Cardiac fibroblast (primary cell): ENCODE measurements at places on chromosomes 4 and X.

DNA sequence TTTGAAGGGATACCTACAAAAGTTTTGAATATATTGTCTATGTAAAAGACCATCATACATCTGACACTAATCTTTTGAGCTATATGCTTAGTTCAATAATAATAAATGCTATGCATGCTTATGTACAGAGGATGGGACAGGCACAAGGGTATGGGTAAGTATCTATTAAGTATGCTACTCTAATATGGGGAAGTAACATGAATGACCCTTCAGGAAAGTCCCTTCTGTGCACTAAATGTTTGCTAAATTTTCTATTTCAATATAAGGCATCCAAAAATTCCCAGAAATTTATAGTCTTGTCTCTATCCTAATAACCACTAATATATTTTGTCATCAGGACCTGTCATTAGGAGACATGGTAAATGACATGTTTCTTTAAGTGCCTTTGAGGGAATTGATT lies 19.0 kb downstream of the ATP8A1 start:
- no peak for DNase-seq

DNA sequence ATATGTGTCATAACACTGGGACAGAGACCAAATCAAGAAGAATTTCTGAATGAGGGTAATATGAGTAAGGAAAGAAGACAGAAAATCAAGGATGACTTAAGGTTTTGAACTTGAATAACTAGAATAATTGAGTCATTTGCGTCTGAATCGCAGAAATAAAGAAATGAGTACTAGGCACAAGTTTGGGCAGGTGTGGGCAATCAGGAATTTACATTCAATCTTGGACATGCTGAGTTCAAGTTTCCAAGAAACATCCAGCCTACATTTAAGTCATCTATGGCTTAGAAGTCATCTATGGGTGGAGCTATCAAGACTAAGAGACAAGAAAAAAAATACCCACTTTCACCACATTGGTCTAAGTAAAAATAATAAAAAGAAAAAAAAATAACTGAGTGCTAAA lies 30.4 kb upstream of the WDR44 start:
- DNase-seq, result no peak

- no peak for DNase-seq
Observed at GRCh38 chrX:134313418-134313817, 76.4 kb downstream of the CCDC160 start.

- no peak for DNase-seq
Observed at GRCh38 chrX:38363046-38363445, 10.6 kb downstream of the OTC start.

DNA sequence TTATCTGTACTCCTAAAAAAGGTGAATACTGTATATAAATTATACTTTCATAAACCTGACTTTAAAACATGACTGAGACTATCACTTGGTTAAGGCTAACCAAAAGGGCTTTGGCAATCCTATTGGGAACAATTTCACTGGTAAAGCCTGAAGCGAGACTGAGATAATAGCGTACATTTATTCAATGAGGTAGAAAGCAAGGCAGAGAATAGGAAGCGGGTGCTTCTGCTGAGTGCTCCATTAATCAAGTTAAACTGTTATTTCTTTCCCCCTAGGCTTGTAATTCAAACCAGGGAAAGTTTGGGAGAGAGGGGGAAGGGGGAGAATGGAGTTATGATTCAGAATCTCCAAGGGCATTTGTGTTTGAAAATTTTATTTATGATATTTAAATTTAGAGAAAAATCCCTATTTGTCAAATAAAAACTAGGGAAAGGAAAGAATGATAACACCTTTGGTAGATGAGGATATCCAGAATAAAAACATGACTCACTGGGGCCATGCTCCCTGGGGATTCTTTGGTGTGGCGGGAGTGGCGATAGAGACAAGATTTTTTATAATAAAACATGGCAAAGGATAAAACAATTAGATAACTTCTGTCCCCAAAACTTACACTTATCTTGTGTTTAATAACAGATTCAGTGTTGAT lies 34.6 kb upstream of the SORBS2 start:
- peak; percentile 55 for DNase-seq

- DNase-seq, result no peak
Observed at GRCh38 chrX:23705235-23705634, 37.8 kb downstream of the ACOT9 start.

DNA sequence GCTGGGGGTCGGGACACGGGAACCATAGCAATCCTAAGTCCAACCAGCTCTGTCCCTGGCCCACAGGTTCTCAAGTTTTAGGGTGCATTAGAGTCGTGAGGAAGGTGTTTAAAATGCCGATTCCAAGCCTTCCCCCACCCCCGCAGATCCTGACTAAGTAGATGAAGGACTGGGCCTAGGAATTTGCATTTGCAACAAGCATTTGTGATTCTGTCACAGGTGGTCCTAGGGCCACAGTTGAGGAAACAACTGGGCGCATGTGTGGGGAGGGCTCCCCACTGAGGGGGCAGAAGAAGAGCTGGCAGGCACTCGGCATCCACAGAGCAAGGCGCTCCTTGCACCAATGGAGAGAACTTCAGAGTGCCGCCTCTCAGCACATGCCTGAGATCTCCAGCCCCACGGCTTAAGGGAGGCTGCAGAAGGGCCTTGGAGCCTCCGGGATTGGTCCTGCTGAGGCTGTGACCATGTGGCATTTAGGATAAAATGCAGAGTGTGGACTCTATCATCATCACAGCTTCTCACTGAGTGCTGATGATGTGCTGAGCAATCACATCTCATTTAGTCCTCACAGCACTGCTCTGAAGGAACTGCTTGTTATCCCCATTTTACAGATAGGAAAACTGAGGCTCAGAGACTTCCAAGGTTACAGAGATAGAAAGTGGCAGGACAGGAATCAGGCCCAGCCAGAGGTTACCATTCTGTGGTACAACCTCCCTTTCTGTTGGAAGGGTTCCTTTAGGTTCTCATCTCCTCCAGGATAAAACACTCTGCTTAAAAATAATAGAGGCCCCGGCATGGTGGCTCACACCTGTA lies 16.7 kb downstream of the SEL1L3 start:
- DNase-seq, result no peak

DNA sequence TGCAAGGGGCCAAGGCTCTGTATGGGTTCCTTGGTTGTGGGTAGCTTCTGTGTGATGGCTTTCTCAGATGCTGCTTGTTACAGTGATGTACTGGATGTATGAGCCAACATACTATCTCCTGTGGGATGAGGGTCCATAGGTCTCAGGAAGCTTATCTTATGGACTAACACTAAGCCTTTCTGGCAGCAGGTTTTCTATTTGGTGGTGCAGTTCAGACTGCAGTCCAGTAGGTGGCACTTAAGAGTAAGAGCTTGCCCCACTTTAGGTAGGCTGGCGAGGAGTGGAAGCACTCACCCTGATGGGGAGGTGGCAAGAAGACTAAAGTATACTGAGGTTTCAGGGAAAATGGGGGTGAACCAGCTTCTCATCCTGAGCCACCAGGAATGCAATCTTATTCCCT lies 306.7 kb upstream of the MAOA start:
- DNase-seq, result peak; percentile 35

DNA sequence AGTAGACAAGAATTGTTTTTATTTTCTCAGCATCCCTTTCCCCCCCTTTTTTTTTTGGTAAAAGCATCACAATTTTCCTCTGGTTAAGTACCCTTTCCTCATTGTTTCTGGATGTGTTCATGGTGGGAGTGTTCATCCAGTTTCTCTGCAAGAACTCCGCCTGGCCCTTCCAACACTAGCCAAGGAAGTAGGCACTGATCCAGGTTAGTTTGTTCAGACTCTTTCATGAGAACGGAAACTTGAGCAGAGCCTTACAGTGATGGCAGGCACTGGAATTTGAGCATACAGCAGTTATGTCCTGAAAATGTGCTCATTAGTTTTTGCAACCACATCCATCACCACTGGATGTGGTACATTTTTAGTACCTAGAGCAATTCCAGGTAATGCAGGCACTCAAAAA lies 336.1 kb upstream of the BOD1L1 start:
- DNase-seq, result peak; percentile 62

GRCh38 chr4:87274803-87275202 lies 47.9 kb downstream of the HSD17B13 start:
- no peak for DNase-seq

DNA sequence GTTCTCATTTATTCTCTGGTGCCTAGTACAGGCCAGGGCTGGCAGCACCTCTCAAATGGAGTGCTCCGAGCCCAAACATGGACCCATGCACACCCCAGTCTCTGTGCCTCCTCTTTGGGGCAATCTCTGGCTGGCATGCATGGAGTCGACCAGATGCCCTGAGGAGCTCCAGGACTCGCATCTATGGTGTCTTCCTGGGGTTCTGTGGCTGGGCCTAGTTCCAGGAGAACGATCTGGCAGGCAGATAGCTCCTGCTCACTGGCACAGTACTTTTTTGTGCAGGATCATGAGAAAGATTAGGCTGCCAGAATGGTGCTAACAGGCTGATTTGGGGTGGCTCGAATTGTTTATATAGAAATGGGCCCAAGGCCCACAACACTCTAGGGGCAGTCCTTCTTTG lies 72.0 kb upstream of the PJA1 start:
- DNase-seq, result no peak

GRCh38 chr4:127416115-127416514 lies 216.6 kb upstream of the INTU start:
- no peak for DNase-seq

GRCh38 chr4:23873717-23874535 lies 15.9 kb downstream of the PPARGC1A start:
- DNase-seq, result no peak

- no peak for DNase-seq
Observed at GRCh38 chrX:68723491-68724155, 76.2 kb downstream of the STARD8 start.

GRCh38 chr4:71974681-71975080 lies 57.1 kb upstream of the NPFFR2 start:
- DNase-seq, result peak; percentile 31

DNA sequence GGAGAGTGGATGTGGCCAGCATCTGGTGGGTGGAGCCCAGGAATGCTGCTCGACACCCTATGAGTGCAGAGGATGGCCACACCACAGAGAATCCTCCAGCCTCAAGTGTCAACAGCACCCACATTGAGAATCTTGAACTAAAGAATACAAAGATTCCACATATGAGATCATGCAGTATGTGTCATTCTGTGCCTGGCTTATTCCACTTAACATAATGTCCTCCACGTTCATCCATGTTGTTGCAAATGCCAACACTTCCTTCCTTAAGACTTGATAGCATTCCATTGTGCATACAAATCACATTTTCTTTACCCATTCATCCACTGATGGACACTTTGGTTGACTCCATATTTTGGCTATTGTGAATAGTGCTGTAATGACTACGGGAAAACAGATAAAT lies 145.8 kb downstream of the PRKX start:
- DNase-seq, result no peak

- peak; percentile 5 for DNase-seq
Observed at GRCh38 chr4:127959794-127960193, 5.2 kb downstream of the MFSD8 start.

DNA sequence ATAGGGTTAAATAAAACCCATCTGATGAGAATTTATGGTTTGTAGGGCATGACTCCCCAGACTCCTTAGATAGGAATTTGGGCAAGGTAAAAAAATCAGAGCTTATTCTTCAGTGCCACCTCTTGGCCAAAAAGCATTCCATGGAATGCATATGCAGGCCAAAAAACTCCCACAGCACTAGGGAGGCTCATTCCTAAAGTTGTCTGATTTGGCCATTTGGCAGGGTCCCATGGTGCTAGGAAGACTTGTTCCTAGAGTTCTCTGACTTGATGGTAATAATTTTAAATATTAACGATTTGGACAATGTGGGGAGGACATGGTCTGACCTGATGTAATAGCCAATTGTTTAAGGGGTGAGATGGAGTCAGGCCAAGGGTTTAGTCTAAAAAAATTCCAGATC lies 93.0 kb downstream of the SPIN4 start:
- DNase-seq, result no peak

- DNase-seq, result no peak
Observed at GRCh38 chr4:157897855-157898370, 274.9 kb downstream of the GASK1B start.

DNA sequence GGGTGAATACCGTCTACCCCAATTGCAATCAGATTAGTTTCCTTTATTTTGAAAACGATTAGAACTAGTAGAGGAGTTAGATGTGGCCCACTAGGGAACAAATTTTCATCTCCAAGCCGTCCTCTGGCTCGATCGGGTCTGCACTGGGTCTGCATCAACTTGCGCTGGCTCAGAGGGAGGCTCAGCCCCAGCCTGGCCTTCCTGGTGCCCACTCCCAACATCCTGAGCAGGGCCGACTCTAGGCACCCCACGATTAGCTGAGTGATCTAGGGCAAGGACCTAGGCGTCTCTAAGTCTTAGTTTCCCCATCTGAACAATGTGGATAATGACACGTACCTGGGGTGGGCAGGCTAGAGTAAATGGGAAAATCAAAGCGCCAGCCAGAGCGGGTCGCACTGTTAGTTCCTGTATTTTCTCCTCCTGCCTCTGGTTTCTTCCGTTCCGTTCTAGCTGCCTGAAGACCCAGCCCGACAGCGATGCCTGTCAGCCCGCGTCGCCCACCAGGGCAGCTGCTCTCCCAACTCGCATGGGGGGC lies 7.7 kb upstream of the HAND2 start:
- DNase-seq, result no peak

DNA sequence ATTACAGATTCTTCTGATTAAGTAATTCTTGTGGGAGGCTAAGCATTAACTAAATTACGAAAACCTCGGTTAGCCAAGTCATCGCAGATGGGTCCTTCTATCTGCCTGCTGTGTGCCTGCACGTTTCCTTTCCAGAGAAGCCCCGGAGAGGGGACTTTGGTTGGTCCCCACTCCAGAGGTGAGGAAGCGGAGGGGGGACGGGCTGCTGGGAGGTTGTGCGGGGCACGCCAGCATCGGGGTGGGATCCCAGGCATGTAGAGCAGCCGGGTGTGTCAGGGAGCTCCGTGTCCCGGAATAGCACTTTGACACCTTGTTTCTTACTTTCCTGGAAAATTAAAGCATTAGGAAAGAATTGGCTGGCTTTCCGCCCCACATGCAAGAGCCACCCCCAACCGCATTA lies 26.6 kb downstream of the PIGG start:
- no peak for DNase-seq

- no peak for DNase-seq
Observed at GRCh38 chr4:87009095-87009648, 74.4 kb downstream of the AFF1 start.

GRCh38 chr4:146327859-146328650 lies 113.7 kb downstream of the REELD1 start:
- DNase-seq, result no peak

GRCh38 chrX:108640817-108641216 lies 95.5 kb downstream of the IRS4 start:
- no peak for DNase-seq

DNA sequence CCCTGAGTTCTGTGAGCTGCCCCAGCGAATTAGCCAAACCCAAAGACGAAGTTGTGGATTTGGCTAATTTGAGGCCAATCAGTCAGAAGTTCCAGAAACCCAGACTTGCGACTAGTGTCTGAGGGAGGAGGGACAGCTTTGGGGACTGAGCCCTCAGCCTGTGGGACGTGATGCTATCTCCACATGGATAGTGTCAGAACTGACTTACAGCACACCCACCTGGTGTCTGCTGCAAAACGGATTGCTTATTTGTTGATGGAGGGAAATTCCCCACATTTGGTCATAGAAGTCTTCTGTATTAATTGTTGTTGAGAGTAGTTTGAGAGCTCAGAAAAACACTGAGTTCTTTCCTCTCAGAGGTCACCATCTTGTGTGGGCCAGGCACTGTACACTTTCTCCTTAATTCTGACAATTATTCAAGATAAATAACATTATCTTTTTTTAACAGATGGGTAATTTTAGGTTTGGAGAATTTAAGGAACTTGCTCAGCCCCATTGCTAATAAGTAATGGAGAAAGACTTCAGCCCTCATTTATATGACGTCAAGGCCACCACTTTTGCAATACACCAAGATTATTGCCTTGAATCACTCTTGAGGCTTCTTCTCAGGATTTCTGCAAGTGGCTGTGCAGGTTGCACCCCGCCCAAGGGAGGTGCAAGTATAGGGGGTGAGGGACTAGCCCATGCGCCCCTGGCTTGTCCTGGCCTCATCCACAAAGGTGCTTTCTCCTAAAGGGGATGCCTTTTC lies 16.7 kb downstream of the CLRN2 start:
- DNase-seq, result no peak
